ENCODE measurements at places on chromosomes 1 and 21.

DNA sequence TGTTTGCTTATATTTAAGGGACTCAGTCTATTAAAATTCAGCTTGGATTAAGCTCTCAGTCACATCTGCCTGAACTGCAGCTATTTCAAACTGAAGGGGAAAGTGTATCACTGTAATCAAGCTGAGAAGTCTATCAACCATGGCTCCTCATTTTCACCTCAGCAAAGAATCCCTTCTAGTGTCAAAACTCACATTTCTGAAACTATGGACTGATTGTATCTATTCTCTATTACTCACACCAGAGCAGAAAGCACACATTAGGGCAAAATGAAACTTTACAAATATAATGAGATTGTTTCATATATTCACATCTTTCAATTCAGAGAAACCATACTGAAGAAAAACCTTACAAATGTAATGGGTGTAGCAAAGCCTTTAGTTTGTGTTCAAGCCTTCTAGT, 14.6 kb upstream of the C1orf146 start:
- no peaks in the 10 kb centered on the region for H3K4me1 ChIP-seq
- no peak overlapping the region for H3K27ac ChIP-seq
- H3K4me3 ChIP-seq, result no peak overlapping the region
- H3K36me3 ChIP-seq, result no peaks in the 10 kb centered on the region
- no peak for DNase-seq

DNA sequence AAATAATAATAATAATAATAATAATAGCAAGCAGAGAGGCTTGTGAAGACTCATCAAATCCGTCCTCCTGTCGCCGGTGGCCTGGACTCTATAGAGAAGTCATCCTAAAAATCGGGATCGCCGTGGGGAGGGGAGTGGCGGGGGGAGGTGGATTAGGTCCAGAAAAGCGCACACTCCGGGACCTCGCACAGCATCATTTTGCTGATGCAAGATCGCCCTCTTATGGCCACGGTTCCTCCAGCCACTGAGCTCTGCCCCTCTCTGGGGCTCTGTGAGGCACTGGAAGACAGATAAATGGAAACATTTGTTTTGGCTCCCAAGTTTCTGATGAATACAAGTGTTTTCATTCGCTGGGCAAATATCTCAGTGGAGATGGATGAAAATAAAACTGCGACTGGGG, 612.0 kb downstream of the MATN1 start:
- H3K36me3 ChIP-seq, result no peaks in the 10 kb centered on the region
- DNase-seq, result peak; percentile 71
- no peak overlapping the region for H3K27ac ChIP-seq
- no peak overlapping the region for H3K4me3 ChIP-seq
- H3K4me1 ChIP-seq, result no peaks in the 10 kb centered on the region

- H3K4me1 ChIP-seq, result no peaks in the 10 kb centered on the region
- peaks cover 1% of the 10 kb centered on the region for H3K27me3 ChIP-seq
- H3K4me3 ChIP-seq, result no peak overlapping the region
- DNase-seq, result no peak
- no peaks in the 10 kb centered on the region for H3K36me3 ChIP-seq
These were observed 233.9 kb downstream of the PTPRU start for GRCh38 chr1:29470087-29470787.

DNA sequence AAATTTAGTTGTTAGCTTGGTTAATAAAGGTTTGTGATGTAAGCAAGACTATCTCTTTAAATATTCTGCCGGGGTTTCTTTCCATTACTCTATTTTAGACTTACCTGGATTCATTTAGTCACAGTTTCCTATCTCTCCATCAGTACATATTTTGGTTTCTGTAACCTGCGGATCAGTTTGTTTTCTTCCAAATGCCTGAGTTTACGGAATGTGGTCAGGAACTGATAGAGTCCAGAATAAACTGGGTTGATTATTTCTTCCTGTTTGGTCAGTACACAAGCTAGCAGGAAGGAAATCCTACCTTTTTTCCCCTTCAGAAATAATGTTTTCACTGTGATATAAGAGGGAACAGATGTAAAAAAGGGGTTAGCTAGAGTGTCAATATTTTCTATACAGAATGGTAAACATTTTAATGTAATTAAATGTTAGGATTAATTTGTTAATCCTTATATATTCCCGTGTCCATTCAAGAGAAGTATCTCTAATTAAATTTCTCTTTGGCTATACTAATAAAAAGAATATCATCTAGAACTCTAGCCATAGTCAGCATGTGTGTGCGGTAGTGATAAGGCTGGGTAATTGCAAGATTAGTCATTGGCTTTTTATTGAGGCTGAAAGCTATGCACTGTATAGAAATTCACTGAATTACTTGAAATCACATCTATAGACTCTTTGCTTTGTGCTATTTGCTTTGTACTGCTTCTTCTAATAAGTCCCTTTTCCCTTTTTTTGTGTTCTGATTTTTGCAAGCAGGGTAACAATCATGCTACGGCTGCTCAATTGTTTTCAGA, 144.7 kb upstream of the ADGRL4 start:
- no peak overlapping the region for H3K27ac ChIP-seq
- no peak for DNase-seq
- H3K36me3 ChIP-seq, result no peaks in the 10 kb centered on the region
- no peaks in the 10 kb centered on the region for H3K27me3 ChIP-seq

DNA sequence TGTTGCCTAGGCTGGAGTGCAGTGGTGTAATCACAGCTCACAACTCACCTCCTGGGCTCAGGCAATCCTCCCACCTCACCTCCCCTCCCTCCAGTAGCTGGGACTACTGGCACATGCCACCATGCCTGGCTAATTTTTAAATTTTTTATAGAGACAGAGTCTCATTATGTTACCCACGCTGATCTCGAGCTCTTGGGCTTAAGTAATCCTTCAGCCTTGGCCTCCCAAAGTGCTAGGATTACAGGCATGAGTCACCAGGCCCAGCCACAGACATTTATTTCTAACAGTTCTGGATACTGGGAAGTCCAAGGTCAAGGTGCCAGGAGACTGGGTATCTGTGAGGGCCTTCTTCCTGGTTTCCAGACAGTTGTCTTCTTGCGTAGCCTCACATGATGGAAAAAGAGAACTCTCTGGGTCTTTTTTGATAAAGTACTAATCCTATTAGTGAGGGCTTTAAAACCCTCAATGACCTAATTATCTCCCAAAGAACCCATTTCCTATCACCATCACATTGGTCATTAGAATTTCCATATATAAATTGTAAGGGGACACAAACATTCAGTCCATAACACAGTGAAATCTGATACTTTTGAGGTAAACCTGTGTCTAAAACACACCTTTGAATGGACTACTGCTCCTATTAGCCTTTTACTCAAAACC, 67.9 kb downstream of the PHACTR4 start:
- DNase-seq, result no peak
- H3K36me3 ChIP-seq, result no peaks in the 10 kb centered on the region
- H3K4me1 ChIP-seq, result peaks cover 5% of the 10 kb centered on the region
- H3K27ac ChIP-seq, result peak overlapping the region; percentile 60

GRCh38 chr1:11143907-11144306, 44.2 kb upstream of the EXOSC10 start:
- peak overlapping the region; percentile 86 for H3K27ac ChIP-seq
- H3K4me1 ChIP-seq, result peaks cover 9% of the 10 kb centered on the region
- no peak overlapping the region for H3K4me3 ChIP-seq
- DNase-seq, result no peak
- H3K36me3 ChIP-seq, result peaks cover 5% of the 10 kb centered on the region

DNA sequence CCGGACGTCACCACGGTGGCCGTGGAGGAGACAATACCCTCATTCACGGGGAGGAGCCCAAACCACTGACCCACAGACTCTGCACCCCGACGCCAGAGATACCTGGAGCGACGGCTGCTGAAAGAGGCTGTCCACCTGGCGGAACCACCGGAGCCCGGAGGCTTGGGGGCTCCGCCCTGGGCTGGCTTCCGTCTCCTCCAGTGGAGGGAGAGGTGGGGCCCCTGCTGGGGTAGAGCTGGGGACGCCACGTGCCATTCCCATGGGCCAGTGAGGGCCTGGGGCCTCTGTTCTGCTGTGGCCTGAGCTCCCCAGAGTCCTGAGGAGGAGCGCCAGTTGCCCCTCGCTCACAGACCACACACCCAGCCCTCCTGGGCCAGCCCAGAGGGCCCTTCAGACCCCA, 7.0 kb downstream of the TNFRSF14 start:
- no peaks in the 10 kb centered on the region for H3K36me3 ChIP-seq
- H3K27ac ChIP-seq, result no peak overlapping the region
- no peaks in the 10 kb centered on the region for H3K27me3 ChIP-seq
- H3K4me1 ChIP-seq, result no peaks in the 10 kb centered on the region
- DNase-seq, result no peak

- no peak overlapping the region for H3K27ac ChIP-seq
- H3K27me3 ChIP-seq, result no peaks in the 10 kb centered on the region
- DNase-seq, result no peak
- no peak overlapping the region for H3K4me3 ChIP-seq
These were observed 66.9 kb downstream of the CDC7 start for GRCh38 chr1:91567583-91567982.
